ENCODE measurements at places on chromosomes 3 and 15.

- no peak for DNase-seq
Measured at GRCh38 chr3:37770336-37770735, 91.3 kb upstream of the CTDSPL start.

DNA sequence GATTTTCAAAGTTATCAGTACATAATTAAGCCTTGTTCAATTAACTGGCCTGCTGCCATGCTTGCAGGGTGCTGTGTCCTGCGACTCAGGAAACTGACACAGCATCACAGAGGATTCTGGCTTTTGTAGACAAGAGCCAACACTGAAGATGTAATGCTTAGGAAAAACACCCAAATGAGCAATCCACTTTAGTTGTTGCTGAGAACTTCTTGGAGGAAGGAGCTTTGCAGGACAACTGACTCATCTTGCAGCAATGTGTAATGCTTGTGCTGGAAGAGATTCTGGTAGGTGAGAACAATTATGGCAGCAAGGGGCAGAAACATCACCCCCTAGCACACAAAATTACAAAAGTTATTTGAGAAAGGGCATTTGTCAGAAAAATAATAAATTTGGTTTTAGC is 67.6 kb downstream of the NLGN1 start:
- DNase-seq: no peak

GRCh38 chr3:32176989-32177701 is 61.3 kb upstream of the CMTM8 start:
- no peak for DNase-seq

- DNase-seq: no peak
Measured at GRCh38 chr3:114496021-114496434, 202.2 kb downstream of the TIGIT start.

DNA sequence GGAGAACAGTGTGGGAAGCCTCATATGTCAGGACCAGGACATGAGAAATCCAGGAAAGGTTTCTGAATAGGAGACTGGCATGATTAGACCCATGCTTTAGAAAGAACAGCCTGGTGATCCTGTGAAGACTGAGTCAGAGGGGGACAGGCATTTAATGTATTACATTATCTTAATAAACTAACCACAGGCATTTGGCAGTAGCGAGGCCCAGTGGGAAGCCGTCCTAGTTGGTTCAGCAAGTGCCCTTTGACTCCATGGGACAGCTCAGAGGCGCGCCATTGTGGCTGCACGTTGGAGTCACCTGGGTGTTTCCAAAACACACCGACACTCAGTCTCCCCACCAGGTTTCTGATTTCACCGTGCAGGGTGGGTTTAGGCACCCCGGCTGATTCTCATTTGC is 90.5 kb upstream of the DGKG start:
- no peak for DNase-seq

DNA sequence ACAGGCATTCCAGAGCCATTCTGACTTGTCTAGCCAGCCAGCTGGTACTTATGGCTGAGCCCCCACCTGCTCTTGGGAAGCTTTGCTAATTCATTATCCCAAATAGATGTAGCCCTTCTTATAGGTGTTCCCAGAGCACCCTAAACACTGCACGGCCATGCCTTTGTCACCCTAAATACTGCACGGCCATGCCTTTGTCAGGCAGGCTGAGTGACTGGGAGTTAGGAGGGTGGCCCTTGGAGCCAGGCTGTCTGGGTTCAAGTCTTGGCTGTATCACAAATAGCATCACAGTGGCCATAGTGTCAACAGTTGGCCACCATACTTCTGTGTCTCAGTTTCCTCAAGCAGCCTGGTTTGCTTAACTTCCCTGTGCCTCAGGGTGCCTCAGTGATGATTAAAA is 292.3 kb downstream of the ADAMTS17 start:
- no peak for DNase-seq

- DNase-seq: no peak
Measured at GRCh38 chr3:80564391-80564790, 796.6 kb upstream of the ROBO1 start.

GRCh38 chr3:101509281-101509680 is 3.7 kb downstream of the SENP7 start:
- no peak for DNase-seq

- no peak for DNase-seq
Measured at GRCh38 chr3:119279101-119279554, 15.1 kb upstream of the ARHGAP31 start.

DNA sequence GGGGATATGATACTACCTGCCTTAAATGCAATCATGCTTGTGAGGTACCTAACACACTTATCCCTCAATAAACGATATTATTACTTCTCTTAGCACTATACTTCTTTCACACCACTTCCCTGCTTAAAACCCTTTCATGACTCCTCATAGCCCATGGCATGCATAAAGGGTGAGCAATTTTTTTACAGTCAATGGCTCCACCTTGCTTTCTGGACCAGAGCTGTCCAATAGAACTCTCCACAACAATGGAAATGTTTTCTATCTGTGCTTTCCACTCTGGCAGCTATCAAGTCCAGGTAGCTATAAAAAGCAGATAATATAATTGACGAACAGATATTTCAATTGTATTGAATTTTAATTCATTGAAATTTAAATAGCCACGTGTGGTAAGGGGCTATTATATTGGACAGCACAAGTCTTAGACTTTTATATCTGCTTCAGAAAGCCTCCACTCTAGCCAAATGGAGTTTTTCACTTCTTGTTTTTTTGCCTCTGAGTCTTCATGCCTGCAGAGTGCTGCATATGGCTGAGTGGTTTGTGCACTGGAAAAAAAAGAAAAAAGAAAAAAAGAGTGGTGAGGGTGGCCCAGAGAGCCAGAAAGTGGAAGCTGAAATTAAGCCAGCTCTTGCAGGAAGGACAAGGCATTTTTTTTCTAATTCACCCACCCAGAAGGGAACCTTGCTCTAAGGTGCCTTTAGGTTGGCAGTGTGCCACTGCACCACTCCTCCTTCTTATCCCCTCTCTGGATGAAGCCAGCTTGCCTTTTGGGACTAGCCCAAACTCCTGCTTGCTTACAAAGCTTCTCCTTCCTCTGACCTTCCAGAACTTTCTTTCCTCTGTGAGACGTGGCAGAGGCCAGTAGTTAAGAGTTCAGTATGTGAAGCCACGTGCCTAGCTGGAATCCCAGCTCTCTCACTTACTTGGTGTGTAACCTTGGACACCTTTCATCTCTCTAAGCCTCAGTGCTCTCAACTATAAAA is 239.0 kb upstream of the LRTM1 start:
- no peak for DNase-seq

GRCh38 chr3:115233021-115233420 is 85.9 kb upstream of the ZBTB20 start:
- DNase-seq: no peak

DNA sequence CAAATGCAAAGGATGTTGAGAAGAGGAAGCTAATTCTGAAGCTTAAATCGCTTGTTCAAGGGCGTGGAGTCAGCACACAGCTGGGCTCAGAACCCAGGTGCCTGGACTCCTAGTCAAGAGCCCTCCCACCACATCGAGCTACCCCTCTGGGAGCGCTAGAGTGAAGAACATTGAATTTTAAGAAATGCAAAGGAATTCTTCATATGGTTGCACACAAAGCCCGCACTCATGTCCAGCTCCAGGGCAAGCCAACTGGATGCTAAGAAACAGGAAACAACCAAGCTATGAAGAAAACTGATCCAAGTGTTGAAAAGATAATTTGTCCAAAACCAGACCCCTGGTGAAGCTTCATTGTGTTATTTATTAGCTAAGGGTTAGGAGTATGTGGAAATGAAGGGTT is 122.3 kb downstream of the ALDH1A2 start:
- no peak for DNase-seq

GRCh38 chr3:141109751-141110150 is 58.6 kb downstream of the SPSB4 start:
- no peak for DNase-seq

GRCh38 chr3:69787436-69788168 is 48.3 kb downstream of the MITF start:
- DNase-seq: no peak
